ENCODE measurements at places on chromosomes 6 and 20. TPM values are rescaled to one million over a fixed set of nuclear protein-coding genes. Genes with fewer than 3 reads are reported as not detected.

DNA sequence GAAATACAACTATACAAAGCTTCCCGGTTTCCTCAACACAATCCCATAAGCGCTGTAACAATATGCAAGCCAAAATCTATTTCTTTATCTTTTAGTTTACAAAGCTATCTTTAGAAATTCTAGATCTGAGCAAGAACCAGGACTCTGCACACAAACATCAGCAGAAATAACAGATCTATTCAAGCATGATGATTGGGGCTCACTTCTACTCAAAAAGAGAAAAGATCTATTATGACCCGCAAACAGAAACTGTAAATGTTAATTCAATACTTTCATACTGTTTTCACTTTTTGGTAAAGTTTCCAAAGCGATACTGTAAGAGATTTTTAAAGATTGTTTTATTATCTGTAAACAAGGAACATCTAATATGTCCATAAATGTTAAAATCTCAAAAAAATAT, 86.6 kb downstream of the SESN1 start:
- peaks cover 48% of the 10 kb centered on the region for H3K4me1 ChIP-seq
- DNase-seq = no peak
- no peaks in the 10 kb centered on the region for H3K27me3 ChIP-seq

DNA sequence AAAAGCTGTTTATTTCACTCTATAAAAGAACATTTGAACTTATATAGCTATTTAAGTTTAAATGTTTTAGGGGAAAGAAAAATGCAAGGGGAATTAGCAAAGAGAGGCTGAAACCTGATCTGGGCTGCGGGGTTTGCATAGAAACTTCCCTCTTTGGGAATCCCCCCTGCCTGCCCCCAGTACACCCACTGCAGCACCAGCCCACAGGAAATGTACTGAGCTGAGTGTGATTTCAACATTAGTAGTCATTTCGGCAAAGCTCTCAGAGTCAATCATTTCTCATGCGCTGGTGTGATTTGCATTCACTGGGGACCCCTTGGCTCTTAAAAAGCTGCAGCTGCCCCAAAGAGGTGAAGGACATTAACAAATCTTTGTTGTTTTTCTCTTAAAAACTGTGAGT, 859.4 kb downstream of the MAFB start:
- peak overlapping the region; percentile 28 for H3K4me3 ChIP-seq
- H3K27me3 ChIP-seq = no peaks in the 10 kb centered on the region
- H3K36me3 ChIP-seq = no peaks in the 10 kb centered on the region
- peaks cover 15% of the 10 kb centered on the region for H3K4me1 ChIP-seq
- peak overlapping the region; percentile 14 for H3K27ac ChIP-seq

DNA sequence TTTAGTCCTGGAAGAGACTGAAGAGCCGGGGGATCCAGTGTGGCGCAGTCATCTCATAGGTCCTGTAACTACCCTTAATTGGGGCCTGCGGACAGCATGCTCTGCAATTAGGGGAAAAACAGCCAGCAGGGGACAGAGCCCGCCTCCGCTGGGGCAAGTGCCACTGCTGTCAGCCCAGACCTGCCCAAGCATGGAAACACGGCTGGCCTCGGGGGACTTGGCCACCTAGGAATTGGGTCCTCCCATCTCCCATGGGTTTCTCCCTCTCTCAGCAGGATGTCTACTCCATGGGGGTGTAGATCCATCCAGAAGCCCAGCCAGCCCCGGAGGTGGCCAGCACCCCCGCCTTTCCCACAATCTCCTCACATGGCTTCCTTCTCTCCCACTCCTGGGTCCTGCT, 3.6 kb downstream of the GHRH start:
- no peak for DNase-seq
- H3K4me3 ChIP-seq = no peak overlapping the region
- no peaks in the 10 kb centered on the region for H3K4me1 ChIP-seq
- H3K27ac ChIP-seq = no peak overlapping the region
- H3K27me3 ChIP-seq = peaks cover 5% of the 10 kb centered on the region
- no peaks in the 10 kb centered on the region for H3K36me3 ChIP-seq

DNA sequence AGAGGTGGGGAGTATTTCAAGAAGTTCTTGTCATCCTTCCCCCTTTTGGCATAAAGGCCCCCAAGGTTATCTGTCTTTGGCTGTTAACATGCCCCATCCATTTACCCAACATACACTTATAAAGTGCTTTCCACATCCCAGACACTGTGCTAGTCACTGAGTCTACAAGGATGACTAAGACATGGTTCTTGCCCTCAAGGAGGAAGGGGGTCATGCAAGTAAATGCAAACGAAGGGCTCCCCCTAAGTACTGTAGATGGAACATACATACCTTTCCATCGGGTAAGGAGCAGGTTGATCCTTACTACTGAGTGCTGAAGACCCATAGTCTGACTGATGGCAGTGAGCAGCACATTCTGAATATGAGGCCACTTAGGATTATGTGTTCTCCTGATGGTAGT, 38.3 kb downstream of the HECA start:
- DNase-seq = no peak
- H3K4me1 ChIP-seq = peaks cover 71% of the 10 kb centered on the region
- H3K4me3 ChIP-seq = peak overlapping the region; percentile 14
- peak overlapping the region; percentile 68 for H3K27ac ChIP-seq
- H3K36me3 ChIP-seq = peaks cover 39% of the 10 kb centered on the region
- H3K27me3 ChIP-seq = no peaks in the 10 kb centered on the region

- DNase-seq = no peak
- H3K36me3 ChIP-seq = no peaks in the 10 kb centered on the region
- H3K4me1 ChIP-seq = peaks cover 6% of the 10 kb centered on the region
- no peak overlapping the region for H3K27ac ChIP-seq
- no peak overlapping the region for H3K4me3 ChIP-seq
These were observed 27.3 kb upstream of the BHLHE23 start for GRCh38 chr20:63033794-63034709.

GRCh38 chr20:31707994-31708735, 14.5 kb downstream of the BCL2L1 start:
- peaks cover 74% of the 10 kb centered on the region for H3K4me1 ChIP-seq
- H3K27me3 ChIP-seq = no peaks in the 10 kb centered on the region

DNA sequence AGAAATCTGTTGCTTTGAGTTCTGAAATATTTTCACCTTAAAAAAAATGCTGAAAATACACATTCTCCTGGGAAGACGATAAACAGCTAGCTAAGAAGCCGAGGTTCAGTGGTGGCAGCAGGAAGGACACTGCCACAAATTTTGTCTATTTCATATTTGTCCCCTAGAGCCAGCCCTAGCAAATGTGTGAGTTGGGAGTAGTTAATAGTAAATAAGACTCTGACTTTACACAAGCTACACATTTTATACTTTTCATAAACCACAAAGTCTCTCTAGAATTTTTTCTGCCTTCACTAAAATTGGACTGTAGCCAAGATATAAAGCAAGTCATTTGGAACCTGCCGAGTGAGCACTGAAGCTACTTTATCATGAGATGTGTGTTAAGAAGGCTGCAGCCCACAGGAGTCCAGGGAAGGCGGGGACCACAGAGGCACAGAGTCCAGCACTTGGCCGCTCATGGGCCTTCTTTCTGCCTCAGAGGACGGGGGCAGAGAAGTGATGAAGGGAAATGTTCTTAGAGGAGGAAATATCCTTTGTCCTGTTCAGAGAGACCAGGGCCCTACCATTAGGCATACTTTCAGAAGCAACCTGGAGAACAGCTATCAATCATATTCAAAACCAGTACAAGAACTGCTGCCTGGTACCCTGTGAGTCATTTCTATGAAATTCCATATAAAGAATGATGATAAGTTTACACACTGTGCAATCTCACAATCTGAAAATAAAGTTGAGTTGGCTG, 241.7 kb upstream of the TAB2 start:
- peaks cover 3% of the 10 kb centered on the region for H3K4me1 ChIP-seq
- no peaks in the 10 kb centered on the region for H3K36me3 ChIP-seq
- peak overlapping the region; percentile 18 for H3K4me3 ChIP-seq
- H3K27ac ChIP-seq = peak overlapping the region; percentile 69

- no peaks in the 10 kb centered on the region for H3K4me1 ChIP-seq
- H3K27ac ChIP-seq = no peak overlapping the region
- no peaks in the 10 kb centered on the region for H3K36me3 ChIP-seq
- peaks cover 5% of the 10 kb centered on the region for H3K27me3 ChIP-seq
These were observed 150.7 kb downstream of the CD24 start for GRCh38 chr6:106823732-106824351.

DNA sequence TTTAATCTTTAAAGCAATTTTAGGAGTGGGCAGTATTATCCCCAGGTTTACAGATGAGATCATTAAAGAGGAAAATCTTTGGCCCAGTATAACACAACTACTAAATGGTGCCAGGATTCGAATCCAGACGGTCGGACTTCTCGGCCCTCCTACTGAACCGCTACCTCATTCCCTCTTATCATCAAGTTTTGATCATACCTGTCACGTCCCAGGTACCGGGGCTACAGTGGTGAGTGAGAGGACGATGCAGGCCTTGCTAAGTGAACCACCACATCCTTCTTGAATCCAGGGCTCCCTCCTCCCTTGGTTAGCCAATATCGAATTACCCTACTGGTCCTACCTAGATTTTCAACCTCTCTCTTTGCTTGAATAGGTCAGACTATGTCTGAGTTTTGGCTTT, 78.1 kb upstream of the PBOV1 start:
- no peak overlapping the region for H3K27ac ChIP-seq
- no peaks in the 10 kb centered on the region for H3K36me3 ChIP-seq
- H3K27me3 ChIP-seq = peaks cover 9% of the 10 kb centered on the region
- no peak overlapping the region for H3K4me3 ChIP-seq
- DNase-seq = no peak

DNA sequence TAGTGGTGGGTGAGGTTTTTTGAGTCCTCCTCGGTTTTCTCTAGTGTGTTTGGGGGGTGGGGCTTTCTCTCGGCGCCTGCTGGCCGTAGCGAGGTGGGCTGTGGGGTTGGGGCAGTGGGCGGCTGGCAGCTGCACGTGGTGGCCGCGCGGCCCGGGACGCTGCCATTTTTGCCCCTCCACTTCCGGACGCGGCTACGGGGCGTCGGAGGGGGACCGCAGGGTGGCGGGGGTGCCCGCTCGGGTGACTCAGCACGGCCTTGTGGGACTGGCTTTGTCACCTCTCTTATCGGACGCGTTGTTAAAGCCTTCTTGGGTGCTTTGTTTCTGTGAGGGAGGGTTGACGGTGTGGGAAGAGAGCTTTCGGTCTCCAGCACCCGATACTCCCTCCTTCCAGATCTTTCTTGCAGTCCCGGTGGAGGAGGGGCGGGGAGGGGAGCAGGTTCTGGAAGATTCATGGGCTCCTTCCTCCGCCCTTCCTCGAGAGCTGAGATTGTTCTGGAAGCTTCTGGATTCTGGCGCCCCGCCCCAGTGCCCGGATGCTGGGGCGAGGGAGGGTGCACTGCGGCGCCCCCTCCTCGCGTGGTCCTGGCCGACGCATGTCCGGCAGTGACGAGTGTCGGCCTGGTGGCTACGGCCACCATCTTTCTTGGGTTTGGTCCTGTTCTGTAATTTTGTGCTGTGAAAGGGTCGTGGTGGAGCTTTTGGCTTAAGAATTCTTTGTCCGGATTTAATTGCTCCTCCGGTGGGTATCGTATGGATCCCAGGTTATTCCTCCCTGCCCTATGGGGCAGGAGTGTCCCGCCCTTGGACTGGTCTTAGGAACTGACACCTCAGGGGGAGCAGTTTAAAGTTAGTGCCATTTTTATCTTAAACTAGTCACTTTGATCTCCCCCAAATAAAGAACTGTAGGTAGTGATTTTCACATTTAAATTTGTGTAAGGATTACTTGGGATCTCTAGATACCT, 719 bp downstream of the HSP90AB1 start:
- peak overlapping the region; percentile 94 for H3K4me3 ChIP-seq
- peaks cover 46% of the 10 kb centered on the region for H3K4me1 ChIP-seq
- H3K27ac ChIP-seq = peak overlapping the region; percentile 98
- H3K27me3 ChIP-seq = no peaks in the 10 kb centered on the region
- peak; percentile 95 for DNase-seq

GRCh38 chr6:8506126-8506525, 70.8 kb upstream of the SLC35B3 start:
- H3K4me1 ChIP-seq = no peaks in the 10 kb centered on the region
- H3K27me3 ChIP-seq = no peaks in the 10 kb centered on the region
- no peak overlapping the region for H3K4me3 ChIP-seq
- no peaks in the 10 kb centered on the region for H3K36me3 ChIP-seq
- no peak overlapping the region for H3K27ac ChIP-seq

DNA sequence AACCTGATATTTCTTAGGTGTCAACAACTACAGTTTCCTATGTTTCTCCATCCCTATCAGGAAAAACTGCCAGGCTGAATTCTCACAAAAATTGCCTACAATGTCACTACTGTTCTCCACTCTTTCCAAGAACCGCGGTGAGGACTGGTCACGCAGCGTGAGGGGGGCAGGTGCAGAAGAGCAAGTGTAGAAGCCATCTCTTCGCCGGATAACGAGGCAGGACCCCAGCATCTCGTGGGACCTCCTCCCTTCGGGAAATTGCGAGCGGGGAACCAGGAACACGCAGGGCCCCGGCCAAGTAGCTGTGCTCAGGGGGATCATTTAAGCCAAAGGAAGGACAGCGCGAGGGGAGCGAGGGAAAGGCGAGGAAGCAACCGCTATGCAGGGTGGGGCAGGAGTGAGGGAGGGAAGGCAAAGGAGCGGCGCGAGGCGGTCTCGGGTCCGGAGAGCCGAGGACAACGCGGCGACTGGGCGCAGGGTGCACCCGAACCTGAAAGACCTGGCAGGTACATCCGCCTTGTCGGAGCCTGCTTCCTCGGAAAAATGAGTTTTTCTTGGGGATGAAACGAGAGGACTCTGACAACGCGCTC, 559 bp downstream of the APMAP start:
- H3K27me3 ChIP-seq = no peaks in the 10 kb centered on the region
- H3K4me1 ChIP-seq = peaks cover 52% of the 10 kb centered on the region
- peaks cover 26% of the 10 kb centered on the region for H3K36me3 ChIP-seq
- H3K27ac ChIP-seq = peak overlapping the region; percentile 96
- H3K4me3 ChIP-seq = peak overlapping the region; percentile 91

GRCh38 chr6:31452859-31453258, 45.1 kb upstream of the MICB start:
- H3K27me3 ChIP-seq = peaks cover 19% of the 10 kb centered on the region
- DNase-seq = no peak
- no peak overlapping the region for H3K4me3 ChIP-seq
- peaks cover 2% of the 10 kb centered on the region for H3K4me1 ChIP-seq
- peaks cover 6% of the 10 kb centered on the region for H3K36me3 ChIP-seq

DNA sequence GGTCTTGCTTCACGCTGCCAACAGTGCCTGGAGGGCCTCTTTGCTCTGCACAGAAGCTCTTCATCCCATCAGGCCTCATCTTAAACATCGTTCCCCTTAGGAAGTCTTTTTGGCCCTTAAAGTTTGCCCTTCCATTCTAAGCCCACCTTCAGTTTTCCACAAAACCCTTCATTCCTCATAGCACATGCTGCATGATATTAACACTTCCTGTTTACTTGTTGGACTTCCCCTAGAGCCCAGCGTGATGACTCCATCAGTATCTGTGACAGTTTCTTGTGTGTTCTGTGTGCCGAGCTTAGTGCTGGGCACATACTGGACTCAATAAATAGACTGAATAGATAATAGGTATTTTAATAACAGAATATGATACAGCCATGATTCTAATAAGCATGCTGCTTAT, 2.2 kb downstream of the NT5DC1 start:
- H3K36me3 ChIP-seq = no peaks in the 10 kb centered on the region
- DNase-seq = no peak
- H3K4me1 ChIP-seq = peaks cover 45% of the 10 kb centered on the region

- no peaks in the 10 kb centered on the region for H3K27me3 ChIP-seq
- H3K36me3 ChIP-seq = peaks cover 25% of the 10 kb centered on the region
- peak overlapping the region; percentile 95 for H3K27ac ChIP-seq
- peaks cover 25% of the 10 kb centered on the region for H3K4me1 ChIP-seq
- no peak for DNase-seq
- H3K4me3 ChIP-seq = peak overlapping the region; percentile 96
These were observed 1.8 kb downstream of the RPL10A start for GRCh38 chr6:35469751-35470662.

The MOG gene
- total RNA-seq = not detected

The MYMX gene
- not detected for total RNA-seq

The ZFAND3 gene
- total RNA-seq = 51.0 TPM

The PLA2G7 gene
- not detected for total RNA-seq
